ENCODE measurements at places on chromosomes 12 and 14.

- no peak for DNase-seq
Observed at GRCh38 chr12:68981516-68981915, 48.5 kb upstream of the CPM start.

DNA sequence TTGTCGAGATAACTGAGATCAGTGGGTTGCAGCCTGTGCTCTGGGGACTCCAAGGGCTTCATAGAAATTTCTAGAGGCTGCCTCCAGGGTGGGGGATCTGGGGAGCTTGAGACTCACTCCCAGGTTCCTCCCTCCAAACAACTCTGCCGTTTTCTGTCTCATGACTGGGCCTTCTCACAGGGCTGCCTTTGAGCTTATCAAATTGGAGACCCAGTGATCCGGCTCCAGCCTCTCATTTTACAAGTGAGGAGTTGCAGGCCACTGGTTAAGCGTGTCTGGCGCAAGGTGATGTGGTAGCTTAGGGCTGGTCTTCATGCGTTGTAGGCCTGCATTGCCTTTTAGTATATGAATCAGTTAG lies 85.8 kb downstream of the SLC25A47 start:
- DNase-seq = no peak

DNA sequence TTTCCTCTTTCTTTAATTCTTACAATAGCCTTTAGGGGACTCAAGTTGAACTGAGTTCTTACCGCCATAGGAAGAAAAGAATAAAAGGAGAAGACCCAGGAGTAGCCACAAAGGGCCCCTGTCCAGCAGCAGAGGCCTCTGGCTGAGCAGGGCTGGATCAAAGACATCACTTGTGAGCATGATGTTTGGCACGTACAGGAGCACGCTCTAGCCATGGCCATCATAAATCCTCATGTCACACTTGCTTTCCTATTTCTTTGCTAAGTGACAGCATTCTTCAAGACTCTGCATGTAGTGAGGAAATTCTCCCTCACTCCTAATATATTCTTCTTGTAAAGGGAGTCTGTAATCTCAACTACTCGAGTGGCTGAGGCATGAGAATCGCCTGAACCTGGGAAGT lies 15.7 kb downstream of the CLEC4C start:
- peak; percentile 10 for DNase-seq

- DNase-seq = no peak
Observed at GRCh38 chr14:65339866-65340265, 72.7 kb upstream of the FUT8 start.

Data from fibroblast of upper back skin (primary cell).